ENCODE measurements at places on chromosomes 12 and 14.

DNA sequence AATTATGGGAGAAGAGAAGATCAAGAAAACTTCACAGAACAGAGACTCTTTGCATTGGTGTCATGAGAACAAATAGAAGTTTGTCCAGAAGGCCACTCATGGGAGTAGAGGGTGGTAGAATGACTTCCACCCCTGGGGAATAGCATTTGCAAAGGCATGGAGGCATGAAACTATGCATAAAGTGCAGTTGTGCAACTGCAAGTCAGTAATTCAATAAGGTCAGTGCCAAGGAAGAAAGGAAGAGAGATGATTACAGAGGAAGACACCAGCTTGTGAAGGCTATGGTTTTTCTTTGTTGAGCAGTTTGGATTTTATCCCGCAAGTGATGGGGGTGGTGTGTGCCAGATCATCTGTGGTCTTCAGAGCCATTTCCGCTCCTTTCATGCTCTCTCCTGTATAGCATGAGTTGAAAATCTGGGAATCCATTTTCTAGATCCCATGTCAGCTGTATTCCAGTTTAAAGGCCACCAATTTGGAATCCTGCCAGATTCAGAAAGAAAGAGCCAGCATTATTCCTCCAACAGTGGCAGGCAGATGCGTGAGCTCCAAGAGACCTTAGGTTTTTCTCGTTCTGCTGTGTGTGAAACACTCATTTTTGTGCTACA lies 67.6 kb upstream of the GRIN2B start:
- no peaks in the 10 kb centered on the region for H3K27me3 ChIP-seq
- no peaks in the 10 kb centered on the region for H3K36me3 ChIP-seq

GRCh38 chr12:49867570-49868341 lies 24.9 kb upstream of the BCDIN3D start:
- H3K4me3 ChIP-seq = no peak overlapping the region
- no peak overlapping the region for H3K27ac ChIP-seq
- H3K27me3 ChIP-seq = no peaks in the 10 kb centered on the region
- no peaks in the 10 kb centered on the region for H3K36me3 ChIP-seq
- DNase-seq = no peak
- peaks cover 5% of the 10 kb centered on the region for H3K4me1 ChIP-seq

DNA sequence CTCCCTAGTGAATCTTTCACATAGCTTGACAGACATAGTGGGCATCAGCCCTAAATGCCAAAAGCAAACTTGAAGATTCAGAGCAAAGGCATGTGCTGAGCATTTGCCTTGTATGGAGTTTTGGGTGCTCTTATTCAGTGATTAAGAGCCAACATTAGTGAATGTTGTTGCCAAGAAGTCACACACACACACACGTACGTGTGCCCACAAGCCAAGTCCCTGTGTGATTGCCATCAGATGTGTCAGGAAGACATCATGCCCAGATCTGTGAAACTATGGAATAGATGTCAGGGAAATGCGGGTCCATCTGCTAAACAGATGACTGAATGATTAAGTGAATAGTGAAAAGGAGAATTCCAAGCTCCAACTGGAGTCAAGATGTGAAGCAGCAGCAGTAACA lies 149.0 kb downstream of the AKAP6 start:
- no peaks in the 10 kb centered on the region for H3K27me3 ChIP-seq
- H3K4me3 ChIP-seq = no peak overlapping the region
- H3K27ac ChIP-seq = no peak overlapping the region
- H3K36me3 ChIP-seq = no peaks in the 10 kb centered on the region

GRCh38 chr12:72612171-72612570 lies 340.0 kb downstream of the TRHDE start:
- H3K27me3 ChIP-seq = no peaks in the 10 kb centered on the region
- H3K4me3 ChIP-seq = no peak overlapping the region
- no peak for DNase-seq
- no peaks in the 10 kb centered on the region for H3K36me3 ChIP-seq

- H3K36me3 ChIP-seq = no peaks in the 10 kb centered on the region
- H3K4me1 ChIP-seq = no peaks in the 10 kb centered on the region
- H3K4me3 ChIP-seq = no peak overlapping the region
- no peak for DNase-seq
- H3K27me3 ChIP-seq = no peaks in the 10 kb centered on the region
Measured at GRCh38 chr12:77835969-77836368, 5.3 kb downstream of the NAV3 start.

DNA sequence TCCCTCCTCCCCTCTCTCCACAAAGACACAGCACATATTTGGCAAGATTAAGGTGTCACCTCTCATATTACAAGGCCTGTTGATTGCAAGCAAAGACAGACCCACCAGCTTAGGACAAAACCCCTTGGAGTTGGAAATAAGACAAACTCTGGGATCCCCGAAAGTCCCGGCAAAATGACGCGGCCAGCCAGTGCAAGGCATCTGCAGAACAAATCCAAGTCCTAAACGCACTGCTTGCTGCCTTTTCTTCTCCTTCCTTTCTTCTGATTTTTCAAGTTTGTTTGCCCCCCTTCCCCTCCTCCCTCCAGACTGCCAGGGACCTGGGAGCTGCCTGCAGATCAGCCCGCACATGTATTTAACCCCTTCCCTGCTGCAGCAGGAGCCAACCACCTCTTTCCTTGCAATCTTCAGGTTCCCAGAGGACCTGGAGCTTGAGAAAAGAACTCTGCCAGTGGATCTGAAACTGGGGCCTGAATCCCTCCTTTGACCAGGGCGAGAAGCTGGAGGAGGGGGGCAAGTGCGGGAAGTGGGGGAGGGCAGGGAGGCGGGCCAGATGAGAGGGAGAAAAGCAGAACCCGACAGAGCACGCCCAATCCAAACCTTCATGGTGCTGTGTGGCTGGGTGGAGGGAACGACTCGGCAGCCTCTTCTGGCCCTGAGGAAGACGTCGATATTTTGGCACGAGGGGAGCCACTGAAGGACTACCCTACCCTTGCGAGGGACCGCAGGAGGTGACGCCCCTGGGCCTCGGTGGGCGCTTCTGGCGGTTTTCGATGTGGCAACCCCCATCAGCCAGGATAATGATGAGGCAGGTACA lies 2.0 kb upstream of the NTF3 start:
- no peak overlapping the region for H3K4me3 ChIP-seq
- H3K4me1 ChIP-seq = peaks cover 18% of the 10 kb centered on the region
- peak; percentile 51 for DNase-seq
- H3K27ac ChIP-seq = peak overlapping the region; percentile 63
- no peaks in the 10 kb centered on the region for H3K36me3 ChIP-seq

- no peaks in the 10 kb centered on the region for H3K36me3 ChIP-seq
- DNase-seq = no peak
- no peaks in the 10 kb centered on the region for H3K4me1 ChIP-seq
- H3K27me3 ChIP-seq = no peaks in the 10 kb centered on the region
- no peak overlapping the region for H3K4me3 ChIP-seq
Measured at GRCh38 chr12:14694970-14695369, 1.4 kb downstream of the GUCY2C start.

DNA sequence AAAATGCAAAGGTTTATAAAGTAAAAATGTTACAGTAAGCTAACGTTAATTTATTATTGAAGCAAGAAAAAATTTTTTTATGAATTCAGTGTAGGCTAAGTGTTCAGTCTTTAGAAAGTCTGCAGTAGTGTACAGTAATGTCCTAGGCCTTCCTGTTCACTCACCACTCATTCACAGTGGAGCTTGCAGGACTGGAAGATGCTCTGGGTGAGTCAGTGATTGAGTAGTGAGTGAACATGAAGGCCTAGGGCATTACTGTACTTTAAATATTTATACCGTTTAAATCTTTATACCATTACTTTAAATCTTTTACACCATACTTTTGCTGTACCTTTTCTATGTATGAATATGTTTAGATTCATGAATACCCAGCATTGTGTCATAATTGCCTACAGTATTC lies 120.3 kb upstream of the SLC38A4 start:
- H3K4me1 ChIP-seq = no peaks in the 10 kb centered on the region
- no peak overlapping the region for H3K4me3 ChIP-seq
- H3K36me3 ChIP-seq = no peaks in the 10 kb centered on the region
- no peak overlapping the region for H3K27ac ChIP-seq
- DNase-seq = no peak

DNA sequence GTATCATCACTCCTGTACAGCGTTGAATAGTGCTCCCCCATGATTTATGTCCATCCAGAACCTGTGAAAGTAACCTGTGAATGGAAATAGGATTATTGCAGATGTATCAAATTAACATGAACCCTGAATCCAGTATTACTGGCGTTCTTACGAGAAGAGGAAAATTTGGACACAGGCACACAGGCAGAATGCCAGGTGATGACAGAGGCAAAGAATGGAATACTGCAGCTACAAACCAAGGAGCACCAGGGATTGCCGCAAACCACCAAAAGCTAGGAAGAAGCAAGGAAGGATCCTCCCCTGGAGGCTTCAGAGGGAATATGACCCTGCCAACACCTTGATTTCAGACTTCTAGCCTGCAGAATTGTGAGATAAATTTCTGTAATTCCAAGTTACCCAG lies 113.5 kb upstream of the EGLN3 start:
- no peaks in the 10 kb centered on the region for H3K36me3 ChIP-seq
- no peaks in the 10 kb centered on the region for H3K4me1 ChIP-seq
- peaks cover 33% of the 10 kb centered on the region for H3K27me3 ChIP-seq

GRCh38 chr14:104156142-104156541 lies 17.8 kb downstream of the KIF26A start:
- H3K27me3 ChIP-seq = no peaks in the 10 kb centered on the region
- peaks cover 6% of the 10 kb centered on the region for H3K4me1 ChIP-seq
- DNase-seq = no peak
- no peak overlapping the region for H3K4me3 ChIP-seq
- H3K27ac ChIP-seq = no peak overlapping the region

DNA sequence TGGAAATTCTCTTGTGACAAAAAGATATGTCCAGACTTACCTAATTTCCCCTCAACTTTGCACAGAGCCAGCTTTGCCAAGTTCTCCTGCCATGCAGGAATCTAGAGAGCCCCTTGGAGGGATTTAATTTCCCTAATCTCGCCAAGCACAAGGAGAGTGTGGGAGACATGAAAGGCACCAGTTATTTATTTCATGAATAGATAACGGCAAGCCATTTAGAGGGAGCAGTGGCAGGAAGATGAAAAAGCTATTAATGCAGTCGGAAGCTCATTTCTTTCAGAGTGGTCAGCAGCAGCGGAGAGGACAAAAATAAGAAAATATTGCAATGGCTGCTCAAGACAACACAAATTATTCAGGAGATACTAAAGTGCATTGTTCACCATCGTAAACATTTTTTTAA lies 150.9 kb upstream of the WSCD2 start:
- H3K27ac ChIP-seq = no peak overlapping the region
- no peaks in the 10 kb centered on the region for H3K27me3 ChIP-seq
- no peaks in the 10 kb centered on the region for H3K36me3 ChIP-seq
- DNase-seq = no peak
- no peak overlapping the region for H3K4me3 ChIP-seq

DNA sequence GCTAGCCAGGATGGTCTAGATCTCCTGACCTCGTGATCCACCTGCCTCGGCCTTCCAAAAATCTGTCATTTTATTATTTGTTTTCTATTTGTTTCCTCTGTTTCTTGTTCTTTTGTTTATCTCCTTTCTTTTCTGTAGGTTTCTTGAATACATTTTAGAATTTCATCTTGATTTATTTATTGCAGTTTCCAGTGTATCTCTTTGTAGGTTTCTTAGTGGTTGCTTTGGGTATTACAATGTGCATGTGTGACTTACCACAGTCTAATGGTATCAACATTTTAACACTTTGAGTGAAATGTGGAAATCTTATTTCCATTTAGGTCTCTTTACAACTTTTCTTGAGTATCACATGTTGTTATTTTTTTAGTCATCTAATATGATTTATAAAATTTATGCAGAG lies 29.9 kb upstream of the MUCL1 start:
- DNase-seq = no peak
- no peaks in the 10 kb centered on the region for H3K4me1 ChIP-seq
- no peak overlapping the region for H3K27ac ChIP-seq

- peaks cover 4% of the 10 kb centered on the region for H3K4me1 ChIP-seq
- no peaks in the 10 kb centered on the region for H3K27me3 ChIP-seq
- no peak overlapping the region for H3K27ac ChIP-seq
- peaks cover 17% of the 10 kb centered on the region for H3K36me3 ChIP-seq
- peak overlapping the region; percentile 82 for H3K4me3 ChIP-seq
Measured at GRCh38 chr12:121889274-121889624, 659 bp downstream of the PSMD9 start.
